ENCODE measurements at places on chromosomes 16 and 17.
A peak's percentile ranks its signal among the peaks of the same experiment; 100 is the strongest.

DNA sequence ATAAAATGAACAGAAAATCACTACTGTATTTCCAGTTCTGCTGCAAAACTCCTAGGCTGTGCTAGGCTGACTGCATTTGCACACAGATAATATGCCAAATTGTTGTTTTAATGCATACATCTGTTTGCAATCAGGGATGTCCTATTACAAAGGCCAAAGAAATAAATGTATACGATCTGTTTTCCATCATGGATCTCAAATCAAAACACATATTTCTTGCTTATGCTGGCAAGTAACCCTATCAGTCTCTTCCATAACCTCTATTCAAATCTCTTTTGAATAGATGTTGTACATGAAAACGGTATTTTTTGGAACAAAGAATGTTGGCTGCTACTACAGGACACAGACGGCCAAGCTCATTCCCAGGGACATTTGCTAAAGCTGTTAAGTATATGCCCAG is 56.6 kb downstream of the DUSP14 start:
- peak; percentile 5 for DNase-seq

GRCh38 chr16:50316102-50316847 is 49.9 kb downstream of the ADCY7 start:
- DNase-seq: no peak

GRCh38 chr17:42673266-42673884 is 3.4 kb downstream of the PLEKHH3 start:
- no peak for DNase-seq

GRCh38 chr17:77083531-77083930 is 57.2 kb upstream of the SEC14L1 start:
- DNase-seq: no peak

GRCh38 chr17:6297119-6297518 is 137.8 kb downstream of the AIPL1 start:
- no peak for DNase-seq

DNA sequence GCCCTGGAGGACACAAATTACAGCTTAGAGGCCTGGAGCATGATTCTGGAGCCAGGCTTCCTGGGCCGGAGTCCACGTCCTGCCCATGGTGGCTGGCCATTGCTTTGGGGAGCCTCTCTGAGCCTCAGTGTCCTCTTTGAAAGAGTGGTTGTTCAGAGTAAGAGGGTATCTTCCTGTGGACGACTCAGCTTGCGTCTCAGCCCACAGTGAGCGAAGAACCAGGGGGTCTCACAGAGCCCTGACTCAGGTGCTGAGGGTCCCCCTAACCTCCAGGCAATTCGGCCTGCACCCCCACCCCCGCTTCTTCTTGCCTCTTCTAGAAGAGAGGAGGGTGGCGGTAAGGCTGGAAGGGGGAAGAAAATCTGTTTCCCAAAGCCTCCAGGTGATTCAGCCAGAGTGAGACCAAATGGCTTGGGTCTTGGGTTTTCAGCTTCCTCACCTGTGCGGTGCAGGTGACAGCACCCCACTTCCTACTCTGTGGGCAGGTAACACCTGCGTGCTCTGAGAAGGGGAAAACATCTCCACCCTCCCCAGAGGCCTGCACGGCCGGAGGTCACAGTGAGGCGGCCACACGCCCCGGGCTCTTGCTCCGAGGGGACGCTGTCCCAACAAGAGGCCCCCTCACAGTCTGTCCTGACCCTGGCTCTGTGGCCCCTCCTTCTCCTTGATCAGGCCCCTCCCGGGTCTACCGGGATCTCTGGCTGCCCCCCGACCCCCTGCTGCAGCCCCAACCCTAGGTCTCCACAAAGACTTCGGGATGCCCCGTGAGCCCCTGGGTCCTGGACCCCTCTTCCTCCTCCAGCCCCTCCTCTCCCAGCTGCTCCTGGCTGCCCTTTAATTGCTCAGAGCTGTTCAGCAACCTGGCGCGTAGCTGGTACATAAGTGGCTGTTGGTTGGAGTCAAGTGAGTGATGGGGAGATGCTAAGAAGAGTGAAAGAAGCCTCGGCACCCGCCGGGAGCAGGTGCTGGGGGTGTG is 119.2 kb downstream of the METRNL start:
- no peak for DNase-seq

DNA sequence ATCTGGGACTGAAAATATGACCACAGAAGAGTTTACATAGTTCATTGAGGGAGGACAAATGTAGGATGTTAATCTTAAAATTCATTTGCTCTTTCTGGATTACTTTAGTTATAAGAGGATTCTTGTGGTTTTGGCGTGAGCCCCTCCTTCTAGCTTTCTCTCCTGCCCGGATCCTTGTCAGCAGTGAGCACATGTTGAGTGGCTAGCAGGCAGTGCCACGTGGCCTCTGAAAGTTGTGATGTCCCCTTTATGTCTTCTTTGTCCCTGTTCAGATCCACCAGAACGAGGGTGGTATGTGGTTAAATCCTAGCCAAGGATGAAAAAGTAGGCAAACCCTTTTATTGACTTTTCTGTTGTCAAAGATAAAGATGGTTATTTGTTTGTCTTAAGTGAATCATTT is 83.8 kb downstream of the GNAO1 start:
- peak; percentile 21 for DNase-seq

DNA sequence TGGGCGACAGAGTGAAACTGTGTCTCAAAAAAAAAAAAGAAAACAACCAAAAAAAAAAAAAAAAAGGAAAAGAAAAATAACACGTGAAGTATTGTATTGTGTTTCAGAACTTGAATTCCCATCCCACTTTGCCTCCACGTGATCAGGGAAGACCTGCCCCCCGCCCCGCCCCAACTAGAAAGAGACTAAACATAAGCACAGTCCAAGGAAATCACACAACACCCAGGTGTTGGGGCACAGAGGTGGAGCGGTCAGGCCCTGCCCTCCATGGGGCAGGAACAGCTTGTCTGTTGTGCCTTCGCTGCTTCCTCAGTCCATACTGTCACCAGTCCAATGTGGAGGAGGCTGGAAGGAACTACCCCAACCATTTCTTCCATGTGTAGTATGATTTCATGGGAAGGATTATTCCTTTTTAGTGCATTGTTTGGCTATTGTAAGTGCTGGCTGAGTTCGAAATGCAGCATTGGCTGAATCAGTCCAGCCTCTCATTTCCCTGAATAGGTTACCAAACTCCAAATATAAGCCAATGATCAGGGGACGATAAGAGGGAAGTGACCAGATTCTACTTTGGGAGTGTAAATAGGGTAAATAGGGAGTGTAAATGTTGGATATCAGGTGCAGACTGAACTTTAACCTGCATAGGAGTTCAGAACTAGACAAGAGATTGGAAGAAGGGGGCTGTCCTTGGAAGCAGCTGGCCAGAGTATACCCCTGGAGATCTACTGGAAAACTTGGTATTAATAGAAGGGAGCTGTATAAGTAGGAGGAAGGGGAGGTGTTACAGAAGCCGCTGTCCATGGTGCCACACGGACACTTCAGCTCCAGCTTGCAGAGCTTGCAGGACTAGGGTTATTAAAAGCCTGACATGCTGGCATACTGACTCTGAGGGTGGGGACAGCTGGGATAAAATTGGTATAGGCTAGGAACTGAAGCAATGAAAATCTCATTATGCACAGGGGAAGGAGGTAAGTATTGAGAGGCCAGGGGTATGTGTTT is 50.7 kb downstream of the TANGO6 start:
- DNase-seq: peak; percentile 12

DNA sequence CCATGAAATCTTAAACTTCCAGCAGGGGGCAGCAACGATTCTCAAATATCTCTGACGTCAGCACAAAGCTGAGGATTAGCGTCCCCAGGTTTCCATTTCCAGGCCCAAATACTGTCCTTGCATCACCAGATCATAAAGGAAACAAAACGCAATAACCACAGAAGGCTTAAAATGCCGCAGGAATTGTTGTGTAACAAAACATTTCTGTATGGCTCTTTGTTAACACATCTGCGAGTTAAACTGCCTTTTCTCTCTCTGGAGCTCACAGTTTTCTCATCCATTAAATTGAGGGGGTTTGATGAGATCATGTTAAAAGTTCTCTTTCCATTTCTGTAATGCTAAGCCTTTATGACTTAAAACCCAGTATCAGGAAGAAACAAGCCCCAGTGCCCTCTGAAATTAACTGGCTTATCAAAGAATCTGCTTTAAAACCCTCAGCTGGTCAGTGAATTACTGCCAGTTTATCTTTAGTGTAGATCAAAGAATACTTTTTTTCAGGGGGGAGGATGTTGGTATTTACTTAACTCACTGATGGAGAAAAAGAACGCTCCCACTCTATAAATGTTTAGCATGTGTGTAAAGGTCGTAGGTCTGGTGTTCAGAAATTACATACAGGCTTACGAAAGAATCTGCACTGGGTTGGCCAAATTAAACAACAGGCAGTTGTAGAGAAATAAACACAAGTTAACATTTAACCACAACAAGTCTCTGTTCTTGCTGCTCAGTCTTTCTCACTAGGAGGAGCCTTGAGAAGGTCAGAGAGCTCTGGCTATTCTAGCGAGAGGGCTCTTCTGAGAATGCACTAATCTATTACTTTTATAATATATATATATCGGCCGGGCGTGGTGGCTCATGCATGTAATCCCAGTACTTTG is 10.6 kb upstream of the TERF2 start:
- peak; percentile 97 for DNase-seq

- no peak for DNase-seq
Measured at GRCh38 chr16:31352376-31353115, 2.4 kb upstream of the ITGAX start.

- DNase-seq: no peak
Measured at GRCh38 chr17:74749279-74750038, 1.0 kb downstream of the NHERF1 start.

- no peak for DNase-seq
Measured at GRCh38 chr16:28829747-28830146, 6.9 kb downstream of the ATXN2L start.

DNA sequence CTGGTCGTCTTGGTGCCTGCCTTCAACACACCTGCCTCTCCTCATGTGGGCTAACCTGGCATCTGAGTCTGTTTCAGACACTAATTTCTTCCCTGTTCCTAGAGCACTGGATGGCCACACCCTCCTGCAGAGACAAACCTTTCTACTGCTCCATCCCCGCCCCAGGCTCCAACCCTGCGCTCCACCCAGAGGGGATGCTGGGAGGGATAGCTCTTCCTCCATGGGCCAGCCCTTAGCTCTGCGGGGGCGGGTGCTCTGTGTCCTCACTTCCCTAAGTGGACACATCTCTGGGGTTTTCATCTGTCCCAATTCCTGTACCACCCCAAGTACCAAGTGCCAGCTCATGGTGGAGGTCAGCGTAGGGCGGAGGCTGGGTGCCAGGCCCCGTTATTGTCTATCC is 11.0 kb upstream of the CRISPLD2 start:
- DNase-seq: no peak

DNA sequence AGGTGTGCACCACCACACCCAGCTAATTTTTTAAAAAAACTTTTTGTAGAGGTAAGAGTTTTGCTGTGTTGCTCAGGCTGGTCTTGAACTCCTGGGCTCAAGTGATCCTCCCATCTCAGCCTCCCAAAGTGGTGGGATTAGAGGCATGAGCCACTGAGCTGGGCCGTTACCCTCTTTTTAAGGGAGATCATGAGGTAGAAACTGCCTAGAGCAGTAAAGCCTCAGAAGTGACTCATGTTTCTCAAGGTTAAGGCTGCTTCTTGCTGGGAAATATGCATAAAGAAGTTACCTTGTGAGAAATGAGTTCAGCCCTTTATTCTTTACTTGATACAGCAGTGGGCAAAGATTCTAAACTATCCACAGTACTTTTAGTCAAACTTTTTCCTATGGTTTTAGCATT is 38.2 kb downstream of the GRB2 start:
- DNase-seq: peak; percentile 14

- peak; percentile 80 for DNase-seq
Measured at GRCh38 chr16:84992717-84993075, 18.6 kb downstream of the ZDHHC7 start.

DNA sequence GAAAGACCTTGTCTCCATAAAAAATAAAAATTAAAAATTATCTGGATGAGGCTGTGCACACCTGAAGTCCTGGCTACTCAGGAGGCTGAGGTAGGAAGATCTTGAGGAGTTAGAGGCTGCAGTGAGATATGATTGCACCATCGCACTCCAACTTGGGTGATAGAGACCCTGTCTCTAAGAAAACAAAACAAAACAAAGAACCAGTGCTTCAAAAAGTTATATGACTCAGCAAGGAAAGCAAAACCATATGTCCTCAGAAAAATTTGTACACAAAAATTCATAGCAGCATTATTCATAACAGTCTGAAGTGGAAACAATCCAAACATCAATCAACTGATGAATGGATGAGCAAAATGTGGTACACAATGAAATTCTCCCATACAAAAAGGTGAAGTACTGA is 48.9 kb downstream of the SLFN5 start:
- DNase-seq: peak; percentile 87

DNA sequence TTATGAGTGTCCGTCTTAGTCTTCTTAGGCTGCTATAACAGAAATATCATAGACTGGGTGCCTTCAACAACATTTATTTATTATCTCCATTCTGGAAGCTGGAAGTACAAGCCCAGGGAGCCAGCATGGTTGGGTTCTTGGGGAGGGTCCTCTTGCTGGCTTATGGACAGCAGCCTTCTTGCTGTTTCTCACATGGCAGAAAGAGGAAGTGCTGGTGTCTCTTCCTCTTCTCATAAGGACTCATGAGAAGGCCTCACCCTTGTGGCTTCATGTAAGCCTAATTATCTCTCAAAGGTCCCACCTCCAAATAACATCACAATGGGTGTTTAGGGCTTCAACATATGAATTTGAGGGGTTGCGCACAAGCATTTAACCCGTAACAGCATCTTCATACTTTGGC is 207.0 kb upstream of the COX10 start:
- DNase-seq: no peak

GRCh38 chr16:2174396-2175131 is 19.0 kb downstream of the TRAF7 start:
- no peak for DNase-seq

DNA sequence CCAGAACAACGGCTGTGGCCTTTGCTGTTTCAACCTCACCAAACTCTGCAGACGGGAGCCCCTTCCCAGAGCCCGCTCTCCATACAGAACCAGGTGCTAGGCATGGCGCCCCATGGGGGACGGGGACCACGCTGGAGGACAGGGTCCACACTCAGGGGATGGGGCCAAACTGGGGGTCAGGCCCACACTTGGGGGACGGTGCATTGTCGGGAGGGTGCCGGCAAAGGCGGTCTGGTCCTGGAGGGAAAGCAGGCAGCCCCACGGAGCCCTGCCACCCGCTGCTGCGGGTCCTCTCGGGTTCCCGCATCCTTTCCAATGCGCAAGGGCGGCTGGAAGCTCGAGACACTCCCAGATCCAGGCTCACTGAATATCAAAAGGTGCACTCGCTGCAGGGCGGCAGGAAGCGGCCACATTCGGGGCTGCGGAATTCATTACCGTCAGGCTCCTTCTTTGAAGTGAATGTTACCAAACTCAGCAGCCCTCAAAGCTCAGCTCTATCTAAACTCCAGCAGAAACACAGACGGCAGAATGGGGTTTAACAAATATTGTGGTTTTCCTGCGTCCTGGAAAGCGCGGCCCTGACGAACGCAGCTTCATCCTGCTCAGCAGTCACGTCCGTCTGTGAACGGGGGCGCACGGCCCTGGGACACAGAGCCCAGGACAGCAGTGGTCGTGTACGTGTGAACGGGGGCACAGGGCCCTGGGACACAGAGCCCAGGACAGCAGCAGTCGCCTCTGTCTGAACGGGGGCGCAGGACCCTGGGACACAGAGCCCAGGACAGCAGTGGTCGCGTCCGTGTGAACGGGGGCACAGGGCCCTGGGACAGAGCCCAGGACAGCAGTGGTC is 41.3 kb downstream of the LMF1 start:
- DNase-seq: no peak

- DNase-seq: peak; percentile 71
Measured at GRCh38 chr17:48841395-48841831, 10.6 kb downstream of the CALCOCO2 start.

Measured in AG10803 (cell line).